Endodermal cell (in vitro differentiated cells): ENCODE measurements at places on chromosomes 5 and 9. TPM values are rescaled to one million over a fixed set of nuclear protein-coding genes. Genes with fewer than 3 reads are reported as not detected.

Gene CARD9
- 0.23 to 0.38 TPM (median 0.35 TPM) in 3 replicates for total RNA-seq

Gene PCDHGC5
- total RNA-seq: 0.70 to 0.74 TPM (median 0.71 TPM) in 3 replicates

Gene SETD9
- total RNA-seq: 14.9 and 15.5 TPM in 2 replicates

Gene NKD2
- 5.3 to 13.9 TPM (median 11.1 TPM) in 3 replicates for total RNA-seq

- H3K4me3 ChIP-seq: no peak overlapping the region
- H3K27me3 ChIP-seq: no peaks in the 10 kb centered on the region
- H3K36me3 ChIP-seq: no peaks in the 10 kb centered on the region
These were observed 19.6 kb upstream of the C5orf47 start for GRCh38 chr5:173969167-173970049.

Gene SLC28A3
- 0.11 TPM in 1 of 2 replicates, not detected in the other for total RNA-seq

GRCh38 chr9:82546136-82546535, 516.8 kb downstream of the RASEF start:
- H3K36me3 ChIP-seq: no peaks in the 10 kb centered on the region
- H3K4me1 ChIP-seq: no peaks in the 10 kb centered on the region
- no peak overlapping the region for H3K4me3 ChIP-seq
- no peak for DNase-seq
- H3K27me3 ChIP-seq: no peaks in the 10 kb centered on the region

Gene PCDHGB3
- total RNA-seq: 3.4 and 4.6 TPM in 2 replicates

- H3K27me3 ChIP-seq: peaks cover 48% of the 10 kb centered on the region
- DNase-seq: peak; percentile 88
- no peak overlapping the region for H3K27ac ChIP-seq
- H3K4me1 ChIP-seq: no peaks in the 10 kb centered on the region
- no peaks in the 10 kb centered on the region for H3K36me3 ChIP-seq
These were observed 18.1 kb downstream of the OTP start for GRCh38 chr5:77620405-77620804.

GRCh38 chr9:28539434-28540070, 966.3 kb upstream of the C9orf72 start:
- no peak overlapping the region for H3K4me3 ChIP-seq
- H3K27ac ChIP-seq: no peak overlapping the region
- no peak for DNase-seq
- H3K36me3 ChIP-seq: no peaks in the 10 kb centered on the region
- no peaks in the 10 kb centered on the region for H3K4me1 ChIP-seq

- no peak overlapping the region for H3K27ac ChIP-seq
- H3K36me3 ChIP-seq: no peaks in the 10 kb centered on the region
- no peaks in the 10 kb centered on the region for H3K27me3 ChIP-seq
- no peak overlapping the region for H3K4me3 ChIP-seq
- H3K4me1 ChIP-seq: no peaks in the 10 kb centered on the region
- DNase-seq: no peak
These were observed 89.2 kb upstream of the ZNF462 start for GRCh38 chr9:106773750-106774149.

DNA sequence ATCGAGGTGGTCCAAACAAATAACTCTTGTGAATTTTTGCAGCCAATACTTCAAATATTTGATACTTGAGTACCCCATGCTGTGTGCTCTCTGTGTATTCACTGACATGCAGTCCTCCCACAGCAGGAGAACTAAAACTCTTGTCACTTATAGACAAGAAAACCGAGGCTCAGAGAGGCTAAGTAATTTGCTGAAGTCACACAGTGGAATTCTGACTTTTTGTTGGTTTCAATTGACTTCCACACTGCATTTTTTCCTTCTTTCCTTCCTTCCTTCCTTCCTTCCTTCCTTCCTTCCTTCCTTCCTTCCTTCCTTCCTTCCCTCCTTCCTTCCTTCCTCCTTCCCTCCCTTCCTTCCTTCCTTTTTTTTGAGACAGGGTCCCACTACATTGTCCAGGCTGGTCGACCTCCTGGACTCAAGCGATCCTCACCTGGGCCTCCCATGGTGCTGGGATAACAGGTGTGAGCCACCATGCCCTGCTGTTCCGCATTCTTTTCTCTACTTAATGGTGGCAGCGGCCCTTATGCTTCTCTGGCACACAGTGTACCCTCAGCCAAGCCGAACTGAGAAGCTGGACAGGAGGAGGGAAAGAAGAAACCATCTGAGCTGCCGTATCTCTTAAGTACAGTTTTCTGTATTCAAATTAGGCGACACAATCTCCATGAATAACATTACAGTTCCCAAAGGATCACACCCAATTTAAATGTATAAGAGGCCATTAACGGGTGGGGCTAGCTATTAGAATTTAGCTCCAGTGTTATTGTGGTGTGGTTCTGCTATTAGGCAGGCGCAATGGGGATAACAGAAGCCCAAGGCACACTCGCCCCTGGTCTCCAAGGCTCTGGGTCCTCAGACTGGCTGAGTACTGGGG, 38.4 kb upstream of the GRHPR start:
- no peak for DNase-seq
- H3K36me3 ChIP-seq: no peaks in the 10 kb centered on the region

GRCh38 chr9:93082841-93083411, 13.1 kb upstream of the CARD19 start:
- H3K36me3 ChIP-seq: no peaks in the 10 kb centered on the region
- no peaks in the 10 kb centered on the region for H3K4me1 ChIP-seq
- H3K27me3 ChIP-seq: no peaks in the 10 kb centered on the region
- H3K27ac ChIP-seq: no peak overlapping the region
- peak; percentile 49 for DNase-seq

DNA sequence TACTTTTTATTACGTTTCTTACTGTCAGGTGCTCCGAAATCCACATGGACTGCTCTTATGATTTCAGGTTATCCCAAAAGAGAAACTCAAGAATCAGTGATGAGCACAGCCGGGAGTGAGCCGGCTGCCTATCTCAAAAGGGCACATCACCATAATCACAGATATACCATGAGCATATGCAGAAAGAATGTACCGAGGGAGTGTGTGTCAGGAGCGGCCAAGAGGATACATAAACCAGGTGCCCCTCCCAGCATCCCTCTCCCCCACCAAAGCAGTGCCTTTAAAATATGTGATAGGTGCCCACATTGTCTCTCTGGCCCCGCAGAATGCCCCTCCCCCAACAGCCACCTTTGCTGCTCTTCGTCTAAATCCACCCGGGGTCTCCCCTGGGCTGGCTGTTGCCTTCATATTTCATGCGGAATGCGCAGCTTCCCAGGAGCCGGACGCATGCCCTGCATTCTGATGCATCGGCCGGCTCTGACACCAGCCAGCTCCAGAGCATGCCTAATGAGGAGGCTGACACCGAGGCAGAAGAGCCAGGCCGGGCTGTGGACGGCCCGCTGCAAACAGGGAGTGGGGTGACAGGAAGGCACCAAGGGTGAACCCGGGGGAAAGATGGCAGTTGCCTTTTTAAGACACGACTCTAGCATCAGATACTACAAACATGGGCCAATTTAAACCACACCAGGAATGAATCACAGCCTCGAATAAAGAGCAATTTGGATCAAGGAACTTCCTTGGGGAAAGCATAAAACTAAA, 652.3 kb downstream of the BNC2 start:
- H3K4me1 ChIP-seq: no peaks in the 10 kb centered on the region
- H3K27me3 ChIP-seq: no peaks in the 10 kb centered on the region
- H3K36me3 ChIP-seq: no peaks in the 10 kb centered on the region
- H3K4me3 ChIP-seq: no peak overlapping the region

Gene KIF3A
- 17.4 to 25.2 TPM (median 22.5 TPM) in 3 replicates for total RNA-seq

Gene ADAMTS19
- total RNA-seq: 26.7 to 36.4 TPM (median 34.6 TPM) in 3 replicates

Gene GARIN3
- total RNA-seq: not detected in 3 replicates

Gene DENND1A
- total RNA-seq: 38.4 to 45.3 TPM (median 41.4 TPM) in 3 replicates

- no peak overlapping the region for H3K27ac ChIP-seq
- H3K27me3 ChIP-seq: no peaks in the 10 kb centered on the region
- peaks cover 95% of the 10 kb centered on the region for H3K36me3 ChIP-seq
- DNase-seq: no peak
- H3K4me1 ChIP-seq: no peaks in the 10 kb centered on the region
- H3K4me3 ChIP-seq: peak overlapping the region; percentile 26
These were observed 6.9 kb downstream of the RGMB start for GRCh38 chr5:98780390-98780789.

DNA sequence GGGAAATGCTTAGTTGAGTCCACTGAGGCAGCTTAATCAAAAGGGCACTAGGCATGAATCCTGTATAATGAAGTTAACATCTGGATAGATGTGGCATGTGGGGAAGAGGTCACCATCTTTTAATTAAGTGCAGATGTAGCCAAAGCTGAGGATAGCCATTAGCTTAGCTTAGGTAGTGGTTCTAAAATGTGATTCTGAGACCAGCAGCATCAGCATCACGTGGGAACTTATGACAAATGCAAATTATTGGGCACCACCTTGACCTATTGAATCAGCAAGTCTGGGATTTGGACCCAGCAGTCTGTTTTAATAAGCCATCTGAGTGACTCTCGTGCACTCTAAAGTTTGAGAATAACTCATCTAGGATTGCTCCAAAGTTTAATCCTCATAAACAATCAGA, 63.8 kb downstream of the SNCAIP start:
- H3K27me3 ChIP-seq: no peaks in the 10 kb centered on the region
- no peak for DNase-seq
- H3K4me3 ChIP-seq: no peak overlapping the region
- no peaks in the 10 kb centered on the region for H3K4me1 ChIP-seq
- no peak overlapping the region for H3K27ac ChIP-seq

DNA sequence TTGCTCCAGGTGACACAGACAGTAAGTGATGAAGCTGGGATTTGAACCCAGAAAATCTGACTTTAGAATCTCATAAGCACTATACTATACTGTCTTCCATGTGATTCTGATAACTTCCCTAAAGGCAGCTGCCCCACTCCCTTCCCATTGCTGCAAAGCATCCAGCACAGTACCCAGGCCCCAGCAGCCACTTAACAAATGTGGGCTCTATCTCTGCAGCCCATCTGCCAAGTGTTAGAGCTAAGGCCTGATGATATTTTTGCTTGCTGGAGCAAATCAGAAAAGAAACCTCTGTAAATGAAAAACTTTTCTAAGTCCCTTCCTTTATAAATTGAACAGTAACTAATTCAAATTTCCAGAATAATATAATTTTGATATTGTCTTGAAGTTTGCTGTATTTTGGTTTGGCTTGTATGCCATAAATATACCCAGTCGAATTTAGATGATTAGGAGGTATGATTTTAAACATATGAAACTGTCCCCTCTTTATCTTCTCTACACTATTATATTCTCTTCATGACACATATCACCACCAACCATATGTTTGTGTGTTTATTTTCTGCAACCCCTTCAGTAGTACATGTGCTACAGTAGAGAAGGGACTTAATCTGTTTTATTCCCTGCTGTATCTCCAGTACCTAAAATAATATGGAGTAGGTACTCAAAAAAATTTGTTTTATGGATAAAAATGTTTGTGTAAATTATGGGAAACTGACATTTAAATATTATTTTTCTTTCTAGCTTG, 63.8 kb downstream of the SMIM15 start:
- no peak overlapping the region for H3K4me3 ChIP-seq
- no peak for DNase-seq
- H3K4me1 ChIP-seq: no peaks in the 10 kb centered on the region

Gene TNFSF8
- total RNA-seq: not detected in 3 replicates

Gene ECM2
- total RNA-seq: 1.2 to 3.4 TPM (median 1.8 TPM) in 3 replicates

DNA sequence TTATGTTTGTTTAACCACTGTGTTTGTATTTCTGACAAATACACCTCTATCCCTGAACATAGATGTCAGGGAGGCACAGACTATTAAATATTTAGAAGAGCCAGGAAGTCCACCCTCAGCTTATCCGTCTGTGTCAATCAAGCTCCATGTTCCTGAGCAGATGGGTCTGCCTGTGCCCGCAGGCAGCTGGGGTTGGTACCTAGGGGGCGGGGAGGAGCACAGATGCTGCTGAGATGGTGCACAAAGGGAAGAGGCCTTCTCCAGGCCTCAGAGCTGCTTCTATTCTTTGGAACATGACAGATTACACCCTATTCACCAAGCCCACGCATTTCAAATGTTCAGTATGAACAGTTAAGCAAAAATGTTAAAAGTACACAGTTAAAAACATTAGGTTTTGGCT, 142.1 kb downstream of the EPB41L4A start:
- H3K4me1 ChIP-seq: no peaks in the 10 kb centered on the region
- H3K27ac ChIP-seq: peak overlapping the region; percentile 73

Gene IL4
- total RNA-seq: not detected in 3 replicates

DNA sequence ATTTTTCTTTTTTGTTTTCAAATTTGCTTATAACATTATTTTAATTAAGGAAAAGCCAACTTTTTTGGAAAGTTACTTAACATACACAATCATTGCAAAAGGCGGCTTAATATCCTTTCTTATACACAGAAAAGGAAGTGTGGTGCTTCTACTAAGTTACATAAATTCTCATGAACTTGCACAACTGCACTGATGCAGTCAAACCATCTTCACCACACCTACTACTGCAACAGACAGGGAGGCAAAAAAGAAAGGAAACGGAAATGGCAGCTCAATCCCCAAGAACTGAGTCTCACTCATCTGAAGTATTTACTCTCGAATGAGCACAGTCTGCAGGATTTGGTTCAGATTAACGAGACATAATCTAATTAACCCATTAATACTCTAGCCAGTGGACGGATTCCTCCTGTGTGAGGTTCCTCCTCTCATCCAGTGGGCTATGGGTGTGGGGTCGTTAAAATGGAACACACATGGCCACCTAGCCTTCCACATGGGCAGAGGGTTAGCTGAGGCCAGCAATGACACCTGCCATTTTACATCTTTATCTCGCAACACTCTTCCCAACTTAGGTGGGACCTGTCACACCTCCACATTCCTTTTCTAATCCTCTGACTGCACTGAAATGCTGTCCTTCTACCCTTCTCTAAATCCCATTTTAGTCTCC, 30.0 kb downstream of the GOLM1 start:
- no peak overlapping the region for H3K27ac ChIP-seq
- no peaks in the 10 kb centered on the region for H3K27me3 ChIP-seq
- no peaks in the 10 kb centered on the region for H3K36me3 ChIP-seq

DNA sequence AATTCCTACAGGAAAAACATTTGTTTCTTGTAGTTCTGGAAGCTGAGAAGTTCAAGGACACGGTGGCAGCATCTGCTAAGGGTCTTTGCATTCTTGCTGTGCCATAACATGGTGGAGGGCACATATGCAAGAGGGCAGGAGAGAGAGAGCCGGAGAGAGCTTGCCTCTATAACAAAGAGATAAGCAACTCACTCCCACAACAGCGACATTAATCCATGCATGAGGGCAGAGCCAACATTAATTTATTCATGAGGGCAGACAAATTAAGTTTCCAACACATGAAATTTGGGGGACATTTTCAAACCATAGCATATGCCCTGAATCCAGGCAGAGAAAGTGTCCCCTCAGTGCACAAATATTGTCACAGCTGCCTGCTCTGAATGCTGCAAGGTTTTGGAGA, 4.4 kb upstream of the GTF3C5 start:
- no peaks in the 10 kb centered on the region for H3K36me3 ChIP-seq
- no peak overlapping the region for H3K27ac ChIP-seq
- no peaks in the 10 kb centered on the region for H3K27me3 ChIP-seq
- H3K4me1 ChIP-seq: no peaks in the 10 kb centered on the region
- DNase-seq: no peak
